ENCODE measurements at places on chromosomes 5 and 9.

GRCh38 chr5:43203373-43203772 lies 11.3 kb downstream of the NIM1K start:
- DNase-seq, result no peak

- DNase-seq, result no peak
Observed at GRCh38 chr5:158376679-158377078, 517.7 kb upstream of the CLINT1 start.

GRCh38 chr5:89443508-89443907 lies 560.5 kb upstream of the MEF2C start:
- DNase-seq, result no peak

- no peak for DNase-seq
Observed at GRCh38 chr5:32778403-32778802, 67.3 kb downstream of the NPR3 start.

DNA sequence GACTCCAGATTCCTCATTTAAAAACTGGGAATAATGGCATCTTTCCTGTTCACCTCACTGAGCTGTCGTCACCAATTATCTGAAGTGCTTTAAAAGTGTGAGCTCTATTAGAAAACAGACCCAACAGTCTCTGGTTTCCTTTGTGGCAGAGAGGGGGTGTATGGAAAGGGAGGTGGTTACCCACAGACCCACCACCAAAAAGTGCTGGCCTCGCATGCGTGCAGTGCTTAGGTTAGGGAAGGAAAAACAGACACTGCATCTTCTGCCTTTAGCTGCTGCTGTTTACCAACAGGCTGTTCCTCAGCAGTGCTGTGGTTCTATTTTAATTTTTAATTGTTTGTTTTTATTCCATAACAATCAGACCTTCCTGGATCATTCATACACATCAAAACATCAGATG lies 249.6 kb downstream of the PIK3R1 start:
- DNase-seq, result peak; percentile 66

DNA sequence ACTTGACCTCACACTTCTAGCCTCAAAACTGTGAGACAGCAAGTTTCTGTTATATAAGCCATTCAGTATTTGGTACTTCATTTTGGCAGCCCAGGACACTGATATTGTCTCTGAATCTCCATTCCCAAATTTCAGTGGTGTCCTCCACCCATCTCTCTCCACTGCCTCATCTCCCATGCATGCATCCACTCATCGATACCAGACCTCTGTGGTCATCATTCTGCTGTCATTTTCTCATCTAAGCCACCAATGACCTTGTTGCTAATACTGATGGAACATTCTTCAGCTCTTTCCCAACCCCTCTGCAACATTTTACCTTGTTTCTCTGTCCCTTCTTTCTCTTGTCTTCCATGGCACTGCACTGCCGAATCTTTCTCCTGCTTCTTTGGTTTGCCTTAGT lies 221.8 kb downstream of the SNX18 start:
- DNase-seq, result no peak

- DNase-seq, result no peak
Observed at GRCh38 chr9:131629825-131630204, 84.5 kb downstream of the PRRT1B start.

- DNase-seq, result peak; percentile 40
Observed at GRCh38 chr5:157917899-157918809, 59.2 kb upstream of the CLINT1 start.

DNA sequence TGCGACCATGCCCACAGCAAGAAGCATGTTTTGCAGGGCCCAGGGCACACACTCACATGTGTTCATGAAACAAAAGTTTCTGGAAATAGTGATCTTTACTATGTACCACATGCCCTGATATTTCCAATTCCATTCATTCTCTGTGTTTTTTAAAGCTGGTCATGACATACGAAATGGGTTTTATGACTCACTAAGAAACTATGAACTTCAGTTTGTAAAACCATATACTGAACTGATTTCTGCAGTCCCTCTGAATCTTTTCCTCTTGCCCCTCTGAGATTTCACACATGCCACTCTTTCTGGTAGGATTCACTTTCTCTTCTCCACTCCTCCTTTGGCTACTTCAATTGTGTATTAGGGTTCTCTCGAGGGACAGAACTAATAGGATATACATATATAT lies 416.1 kb upstream of the TRPC7 start:
- DNase-seq, result no peak

- no peak for DNase-seq
Observed at GRCh38 chr9:38681747-38682227, 38.1 kb downstream of the FAM240B start.

- DNase-seq, result no peak
Observed at GRCh38 chr5:81696418-81697397, 54.2 kb downstream of the SSBP2 start.

DNA sequence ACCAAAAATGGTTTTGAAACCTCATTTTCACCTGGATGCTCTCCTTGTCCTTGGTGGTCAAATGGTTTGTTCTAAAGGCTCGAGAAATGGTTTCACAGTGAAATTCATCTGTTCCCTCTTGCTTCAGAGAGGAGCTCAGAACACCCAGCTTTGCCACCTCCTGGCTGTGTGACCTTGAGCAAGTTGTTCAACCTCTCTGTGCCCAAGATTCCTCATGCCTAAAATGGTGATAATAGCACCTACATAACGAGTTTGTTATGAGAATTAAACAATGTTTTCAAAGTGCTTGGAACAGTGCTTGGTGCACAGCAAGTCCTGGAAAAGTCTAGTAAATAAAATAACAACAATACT lies 6.5 kb upstream of the GADD45G start:
- no peak for DNase-seq

- no peak for DNase-seq
Observed at GRCh38 chr5:127744241-127744640, 41.0 kb downstream of the CCDC192 start.

DNA sequence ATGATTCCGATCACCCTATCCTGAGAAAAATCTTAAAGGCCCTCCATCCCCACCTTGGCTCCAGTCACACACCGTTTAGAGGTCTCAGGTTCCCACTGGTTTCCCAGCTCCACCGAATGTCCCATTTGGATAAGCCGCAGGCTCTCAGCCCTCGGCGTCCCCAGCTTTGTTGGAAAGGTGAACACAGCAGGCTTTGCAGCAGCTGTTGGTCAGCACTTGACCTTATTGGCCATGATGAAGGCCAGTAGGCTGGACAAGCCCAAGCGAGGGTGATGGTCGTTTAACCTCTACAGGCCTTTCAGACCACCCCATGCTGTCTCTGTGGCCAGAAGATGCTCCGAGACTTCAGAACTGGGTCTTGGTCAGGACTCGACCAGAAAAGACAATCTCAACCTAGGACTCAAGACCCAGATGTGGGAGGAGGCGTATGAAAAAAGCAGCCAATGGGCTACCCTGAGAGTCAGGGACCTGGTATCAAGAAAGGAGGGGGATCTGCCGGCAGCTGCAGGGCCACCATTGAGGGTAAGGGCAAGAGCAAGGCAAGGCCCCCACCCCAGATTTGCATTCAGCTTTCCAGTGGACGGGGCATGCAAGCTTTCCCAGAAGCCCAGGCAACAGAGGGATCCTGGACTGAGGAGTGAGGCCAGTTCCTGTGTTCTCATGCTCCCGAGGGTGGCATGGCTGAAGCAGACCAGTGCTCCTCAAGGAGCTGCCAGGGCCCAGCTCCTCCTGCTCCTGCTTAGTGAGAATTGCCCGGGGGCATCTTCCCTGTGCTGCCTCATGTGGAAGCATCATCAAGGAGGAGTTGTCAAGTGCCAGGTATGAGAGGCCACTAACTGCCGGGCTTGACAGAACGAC lies 13.4 kb downstream of the UBE2QL1 start:
- DNase-seq, result no peak

DNA sequence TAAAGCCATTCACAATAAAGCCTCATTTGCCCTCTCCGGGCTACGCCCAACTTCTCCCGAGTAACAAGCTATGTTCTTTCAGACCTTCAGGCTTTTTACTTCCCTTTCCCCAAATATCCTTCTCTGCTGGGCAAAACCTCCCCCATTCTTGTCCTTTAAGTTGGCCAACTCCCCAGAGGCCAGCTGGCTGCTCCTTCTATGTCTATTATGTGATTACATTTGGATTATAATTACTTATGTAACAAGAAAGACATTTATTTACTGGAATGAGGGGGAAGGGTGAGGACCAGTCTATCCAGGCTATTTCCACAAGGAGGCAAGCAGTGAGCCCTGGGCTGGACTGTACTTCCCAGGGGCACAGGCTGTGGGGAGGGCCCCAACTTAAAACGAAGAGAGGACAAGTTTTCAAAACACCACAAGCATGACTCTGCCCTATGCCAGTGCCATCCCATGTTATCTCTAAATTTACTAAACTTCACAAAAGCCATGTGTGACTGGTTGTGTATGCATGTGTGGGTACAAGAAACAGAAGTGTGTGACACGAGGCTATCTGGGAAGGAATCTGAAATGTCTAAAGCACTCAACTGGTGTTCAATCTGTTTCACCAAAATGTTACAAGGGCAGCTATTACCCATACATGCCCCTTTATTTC lies 84.5 kb downstream of the GNAQ start:
- no peak for DNase-seq

GRCh38 chr9:78939311-78940065 lies 632.3 kb upstream of the TLE4 start:
- no peak for DNase-seq

GRCh38 chr5:80041527-80041926 lies 6.4 kb downstream of the THBS4 start:
- DNase-seq, result no peak

- DNase-seq, result no peak
Observed at GRCh38 chr5:76438025-76438424, 34.9 kb downstream of the IQGAP2 start.

GRCh38 chr9:18775930-18776329 lies 257.1 kb downstream of the SAXO1 start:
- no peak for DNase-seq

DNA sequence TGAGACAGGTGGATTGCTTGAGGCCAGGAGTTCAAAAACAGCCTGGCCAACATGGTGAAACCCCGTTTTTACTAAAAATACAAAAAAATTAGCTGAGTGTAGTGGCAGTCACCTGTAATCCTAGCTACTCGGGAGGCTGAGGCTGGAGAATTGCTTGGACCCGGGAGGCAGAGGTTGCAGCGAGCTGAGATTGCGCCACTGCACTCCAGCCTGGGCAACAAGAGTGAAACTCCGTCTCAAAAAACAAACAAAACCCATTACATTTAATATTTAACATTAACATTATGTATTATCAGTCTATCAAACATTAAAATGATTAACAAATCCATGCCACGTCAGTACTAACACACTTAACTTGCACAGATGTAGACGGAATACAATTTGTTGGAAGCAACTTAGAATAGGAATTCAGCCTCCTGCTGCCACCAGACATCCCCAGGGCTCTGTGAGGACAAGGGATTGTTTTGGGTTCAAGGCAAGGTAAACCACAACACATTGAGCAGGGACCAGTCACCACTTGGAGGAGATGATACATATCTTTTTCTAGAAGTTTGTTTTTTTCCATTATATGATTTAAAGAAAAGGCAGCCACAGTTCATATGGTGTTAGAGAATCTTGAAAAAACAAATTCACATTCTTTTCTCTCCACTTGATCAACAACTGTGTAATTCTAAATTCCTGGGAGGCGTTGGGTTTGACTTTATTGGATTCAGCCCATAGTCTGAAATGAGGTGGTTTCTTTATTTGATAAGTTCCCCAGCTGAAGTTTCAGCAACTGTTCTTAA lies 104.1 kb upstream of the BASP1 start:
- no peak for DNase-seq

DNA sequence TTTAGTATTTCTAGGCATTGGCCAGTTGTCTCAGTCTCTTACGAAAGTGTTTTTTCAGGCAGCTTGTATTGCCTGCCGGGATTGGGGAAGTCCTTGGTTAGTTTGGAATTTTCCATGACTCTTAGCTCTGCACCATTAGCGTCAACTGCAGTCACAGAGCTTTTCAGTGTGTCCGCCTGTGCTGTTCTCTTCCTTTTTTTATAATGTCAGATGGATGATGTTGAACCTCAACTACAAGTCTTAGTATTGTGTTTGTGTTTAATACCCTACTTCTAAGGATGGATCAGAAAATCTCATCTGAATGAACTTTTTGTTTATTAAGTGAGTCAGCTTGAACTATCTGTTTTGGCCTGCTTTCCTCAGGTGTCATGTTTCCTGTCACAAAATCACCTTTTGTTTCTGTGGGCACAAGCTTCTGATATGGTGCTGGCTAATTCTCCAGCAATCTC lies 33.1 kb downstream of the ATP6V0E1 start:
- DNase-seq, result no peak

DNA sequence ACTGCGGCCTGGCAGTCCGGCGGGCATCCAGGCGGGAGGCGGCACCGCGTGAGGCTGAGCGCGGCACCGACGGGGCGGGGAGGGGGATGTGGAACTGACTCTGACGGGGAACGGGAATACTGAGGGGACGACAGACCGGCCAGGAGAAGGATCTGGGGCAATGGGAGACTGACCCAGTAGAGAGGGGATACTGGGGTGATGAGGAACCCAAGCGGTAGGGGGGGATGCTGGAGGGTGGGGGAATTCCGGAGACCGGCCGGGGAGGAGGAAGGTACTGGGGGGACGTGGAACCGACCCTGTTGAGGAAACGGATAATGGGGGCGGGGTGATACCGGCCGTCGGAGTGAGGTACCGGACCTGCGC lies 423 bp downstream of the IPPK start:
- DNase-seq, result no peak

DNA sequence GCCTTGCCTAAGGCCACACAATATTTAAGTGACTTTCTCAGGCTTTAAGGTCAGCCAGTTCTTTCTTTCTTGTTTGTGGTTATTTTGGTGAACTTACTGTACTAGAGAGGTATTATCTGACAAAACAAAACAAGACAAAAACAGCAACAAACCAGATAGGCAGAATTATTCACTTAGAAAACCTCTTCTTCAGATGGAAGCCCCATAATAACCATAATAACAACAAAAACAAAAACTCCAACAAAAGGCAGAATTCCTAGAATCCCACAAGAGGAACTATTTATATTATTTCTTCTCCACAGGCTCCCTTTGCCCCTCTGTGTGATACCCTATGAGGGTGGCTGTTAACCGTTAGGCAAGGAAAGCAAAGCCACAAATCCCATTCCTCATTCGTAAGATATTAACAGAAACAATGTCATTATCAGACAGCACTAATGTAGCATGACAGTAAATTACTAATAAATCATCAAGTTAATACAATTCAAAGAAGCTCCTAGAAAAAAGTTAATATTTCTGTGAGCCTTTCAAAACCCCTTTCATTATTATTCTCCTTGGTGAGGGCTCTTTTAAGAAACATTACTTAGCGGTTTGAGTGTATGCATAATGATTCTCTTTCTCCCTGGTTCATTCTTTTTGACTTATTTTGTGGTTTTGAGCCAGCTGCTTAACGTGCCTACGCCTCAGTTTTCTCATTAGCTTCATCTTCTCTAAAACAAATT lies 274.9 kb downstream of the EFNA5 start:
- no peak for DNase-seq

GRCh38 chr9:99255651-99256050 lies 33.6 kb downstream of the SEC61B start:
- no peak for DNase-seq

DNA sequence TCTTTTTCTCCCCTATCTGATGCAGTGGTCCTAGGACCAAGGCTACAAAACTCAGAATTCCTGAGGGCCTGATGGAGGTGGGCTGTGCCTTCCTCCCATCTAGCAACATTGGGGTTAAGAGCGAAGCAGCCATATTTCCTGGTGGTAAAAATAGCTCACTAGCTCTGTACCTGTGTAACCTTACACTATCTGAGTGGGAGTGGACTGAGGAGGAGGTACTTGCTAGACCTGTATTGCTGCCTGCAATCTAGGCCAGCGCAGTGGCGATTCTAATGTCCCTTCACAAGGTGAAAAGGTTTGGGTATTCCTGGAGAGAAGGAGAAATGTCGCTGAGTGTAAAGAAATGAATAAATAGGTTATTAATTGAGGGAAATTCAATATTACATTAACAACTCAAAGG lies 80.2 kb upstream of the LIFR start:
- DNase-seq, result no peak

GRCh38 chr5:50964746-50965653 lies 298.6 kb downstream of the PARP8 start:
- no peak for DNase-seq
